A549 treated with CpdA at 1 μM for 4 hours (cell line): ENCODE measurements at places on chromosomes 1 and 21. TPM values are rescaled to one million over a fixed set of nuclear protein-coding genes. Genes with fewer than 3 reads are reported as not detected.

PLEKHA6 gene
- total RNA-seq, result 20.3 to 28.8 TPM (median 24.2 TPM) in 5 replicates

DCST1 gene
- total RNA-seq, result 0.02 TPM in 1 of 5 replicates, not detected in the others

TRIM17 gene
- not detected in 5 replicates for total RNA-seq

FCGR2B gene
- not detected in 5 replicates for total RNA-seq

KRTAP7-1 gene
- total RNA-seq, result not detected in 5 replicates

LCE2B gene
- total RNA-seq, result not detected in 5 replicates

ST6GALNAC5 gene
- total RNA-seq, result not detected in 5 replicates

C4BPB gene
- total RNA-seq, result 0.92 to 1.4 TPM (median 1.2 TPM) in 5 replicates

FCER1A gene
- not detected in 5 replicates for total RNA-seq

OVAAL gene
- total RNA-seq, result 0.05 to 0.19 TPM in 2 of 5 replicates, not detected in the others

HSD11B1 gene
- not detected in 5 replicates for total RNA-seq

CATSPER4 gene
- total RNA-seq, result not detected in 5 replicates

BARHL2 gene
- total RNA-seq, result not detected in 5 replicates

LCA5L gene
- 0.97 to 2.6 TPM (median 1.3 TPM) in 5 replicates for total RNA-seq

TEDDM1 gene
- total RNA-seq, result not detected in 5 replicates

LGALS8 gene
- total RNA-seq, result 33.0 to 48.8 TPM (median 35.5 TPM) in 5 replicates

DNALI1 gene
- total RNA-seq, result 0.03 to 0.13 TPM in 2 of 5 replicates, not detected in the others

TRIM63 gene
- total RNA-seq, result 0.03 TPM in 1 of 5 replicates, not detected in the others

RSPH1 gene
- 0.51 to 0.98 TPM (median 0.65 TPM) in 5 replicates for total RNA-seq

KANK4 gene
- 0.20 to 0.64 TPM (median 0.38 TPM) in 5 replicates for total RNA-seq

MMP23B gene
- 0.62 to 1.1 TPM (median 1.0 TPM) in 4 of 5 replicates, not detected in the other for total RNA-seq

NBL1 gene
- total RNA-seq, result 24.5 to 44.1 TPM (median 35.5 TPM) in 5 replicates

C1orf185 gene
- total RNA-seq, result not detected in 5 replicates

VCAM1 gene
- 0.06 to 0.08 TPM in 2 of 5 replicates, not detected in the others for total RNA-seq

CDA gene
- total RNA-seq, result 32.1 to 47.4 TPM (median 36.1 TPM) in 5 replicates

IVL gene
- 0.03 TPM in 1 of 5 replicates, not detected in the others for total RNA-seq

FAM229A gene
- 2.9 to 5.4 TPM (median 3.8 TPM) in 5 replicates for total RNA-seq

KLHDC7A gene
- total RNA-seq, result 1.2 to 2.0 TPM (median 1.3 TPM) in 5 replicates

GON4L gene
- 14.4 to 16.0 TPM (median 14.7 TPM) in 5 replicates for total RNA-seq

TCHHL1 gene
- total RNA-seq, result not detected in 5 replicates

SPAG17 gene
- total RNA-seq, result 0.03 TPM in 1 of 5 replicates, not detected in the others

NKAIN1 gene
- 0.98 to 1.7 TPM (median 1.5 TPM) in 5 replicates for total RNA-seq

CD244 gene
- total RNA-seq, result 0.03 TPM in 1 of 5 replicates, not detected in the others

TMOD4 gene
- total RNA-seq, result 0.25 to 0.35 TPM in 2 of 5 replicates, not detected in the others

LRRC41 gene
- total RNA-seq, result 36.5 to 46.3 TPM (median 42.0 TPM) in 5 replicates

RGS21 gene
- not detected in 5 replicates for total RNA-seq

OR2T29 gene
- total RNA-seq, result not detected in 5 replicates

CCDC30 gene
- 0.21 to 0.92 TPM (median 0.65 TPM) in 5 replicates for total RNA-seq

NBPF26 gene
- 2.5 to 6.9 TPM (median 3.8 TPM) in 5 replicates for total RNA-seq

GJB5 gene
- 0.03 to 0.13 TPM (median 0.09 TPM) in 3 of 5 replicates, not detected in the others for total RNA-seq

CD5L gene
- not detected in 5 replicates for total RNA-seq

RGS8 gene
- not detected in 5 replicates for total RNA-seq

LRRC3 gene
- 0.98 to 2.0 TPM (median 1.7 TPM) in 5 replicates for total RNA-seq

NBPF10 gene
- 0.49 to 0.78 TPM (median 0.55 TPM) in 5 replicates for total RNA-seq

ISG15 gene
- 16.8 to 27.6 TPM (median 24.4 TPM) in 5 replicates for total RNA-seq

IFI44L gene
- 0.03 to 0.34 TPM (median 0.10 TPM) in 3 of 5 replicates, not detected in the others for total RNA-seq

KCNE2 gene
- not detected in 5 replicates for total RNA-seq

GJC2 gene
- 0.31 to 0.56 TPM (median 0.45 TPM) in 5 replicates for total RNA-seq

VAMP4 gene
- 3.8 to 5.4 TPM (median 4.0 TPM) in 5 replicates for total RNA-seq

CFAP141 gene
- total RNA-seq, result not detected in 5 replicates

NEGR1 gene
- total RNA-seq, result not detected in 5 replicates

CAMK2N1 gene
- total RNA-seq, result 35.3 to 46.7 TPM (median 38.9 TPM) in 5 replicates
